ENCODE measurements at places on chromosomes 3 and 15. TPM values are rescaled to one million over a fixed set of nuclear protein-coding genes. Genes with fewer than 3 reads are reported as not detected.

GAP43 gene
- total RNA-seq: 0.16 TPM

COL6A5 gene
- total RNA-seq: 0.89 TPM

TGFBR2 gene
- total RNA-seq: 36.0 TPM

SLC22A14 gene
- total RNA-seq: 0.16 TPM

MCTP2 gene
- total RNA-seq: 4.4 TPM

PARP15 gene
- total RNA-seq: not detected
